ENCODE measurements at places on chromosomes 5 and 9. TPM values are rescaled to one million over a fixed set of nuclear protein-coding genes. Genes with fewer than 3 reads are reported as not detected.

Gene UBLCP1
- 13.3 TPM for total RNA-seq

Gene GRIN1
- total RNA-seq: 0.21 TPM

Gene KIF4B
- total RNA-seq: not detected

Gene CDX1
- total RNA-seq: under 0.01 TPM

Gene RANBP17
- total RNA-seq: 7.7 TPM

Gene FLT4
- 0.96 TPM for total RNA-seq

Gene C5orf58
- total RNA-seq: not detected

Gene TSSK1B
- 0.21 TPM for total RNA-seq

Gene ABLIM3
- 2.8 TPM for total RNA-seq

Gene PCDHB8
- under 0.01 TPM for total RNA-seq

Gene MAP3K1
- 14.3 TPM for total RNA-seq

Gene ARHGEF28
- 68.7 TPM for total RNA-seq

Gene NR6A1
- total RNA-seq: 4.6 TPM

Gene GLRA1
- total RNA-seq: not detected

Gene KIAA0825
- 1.9 TPM for total RNA-seq

Gene PCDHB5
- total RNA-seq: 0.64 TPM

Gene EQTN
- total RNA-seq: not detected

Gene FOXI1
- total RNA-seq: not detected

Gene MOB3B
- 0.85 TPM for total RNA-seq

Gene DBH
- total RNA-seq: not detected

Gene OSMR
- total RNA-seq: 38.8 TPM

Gene DRD1
- total RNA-seq: not detected

Gene ZDHHC11
- 0.72 TPM for total RNA-seq

Gene ECSCR
- not detected for total RNA-seq

Data from tracheal epithelial cell (primary cell).